ENCODE measurements at places on chromosomes 6 and 20.

GRCh38 chr6:169589293-169589692 lies 112.5 kb downstream of the WDR27 start:
- DNase-seq: no peak

GRCh38 chr6:112485120-112485826 lies 138.1 kb downstream of the RFPL4B start:
- DNase-seq: no peak

GRCh38 chr6:76633259-76633658 lies 560.8 kb upstream of the IMPG1 start:
- no peak for DNase-seq

GRCh38 chr6:81938991-81939732 lies 186.7 kb upstream of the TENT5A start:
- DNase-seq: no peak
